ENCODE measurements at places on chromosomes 1 and 21. TPM values are rescaled to one million over a fixed set of nuclear protein-coding genes. Genes with fewer than 3 reads are reported as not detected.
A peak's percentile ranks its signal among the peaks of the same experiment; 100 is the strongest.

The SDF4 gene
- 87.5 TPM for total RNA-seq

The DYNLT5 gene
- total RNA-seq = not detected

The CHI3L1 gene
- total RNA-seq = not detected

The S100A7 gene
- not detected for total RNA-seq

The CLCA2 gene
- total RNA-seq = not detected

The KCNN3 gene
- not detected for total RNA-seq

GRCh38 chr1:28965271-28965870, 51.0 kb downstream of the EPB41 start:
- H3K27ac ChIP-seq = peak overlapping the region; percentile 55
- DNase-seq = no peak
- H3K4me3 ChIP-seq = no peak overlapping the region

DNA sequence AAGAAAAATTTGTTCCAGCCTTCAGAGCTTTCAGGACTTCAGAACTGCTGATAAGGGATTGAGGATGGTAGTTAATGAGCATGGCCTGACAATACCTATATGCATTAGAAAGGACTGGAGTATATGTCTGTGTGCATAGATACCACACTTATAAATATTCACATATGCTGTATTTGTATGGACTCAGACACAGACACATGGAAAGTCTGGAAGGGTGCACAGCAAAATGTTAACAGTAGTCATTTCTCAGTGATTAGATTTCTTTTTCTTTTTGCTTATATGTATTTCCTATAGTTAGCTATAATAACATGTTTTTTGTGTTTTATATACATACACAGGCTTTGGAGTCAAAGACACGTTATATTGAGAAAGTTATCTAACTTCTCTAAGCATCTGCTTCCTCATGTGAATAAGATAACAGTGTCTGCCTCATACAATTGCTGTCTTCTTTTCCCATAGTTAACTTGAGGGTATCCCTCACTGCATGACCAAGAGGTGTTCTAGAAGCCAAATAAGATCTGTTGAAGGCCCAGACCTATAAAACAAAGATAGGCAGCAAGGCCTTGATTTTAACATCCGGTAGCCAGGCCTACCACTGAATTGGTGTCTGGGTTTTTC, 31.3 kb downstream of the INPP5B start:
- peaks cover 16% of the 10 kb centered on the region for H3K4me1 ChIP-seq
- no peak overlapping the region for H3K4me3 ChIP-seq
- DNase-seq = no peak

Measured in activated CD8-positive, alpha-beta T cell treated with anti-CD3 and anti-CD28 coated beads for 36 hours (primary cell).